ENCODE measurements at places on chromosomes 2 and 18. TPM values are rescaled to one million over a fixed set of nuclear protein-coding genes. Genes with fewer than 3 reads are reported as not detected.

STK39 gene
- total RNA-seq = 18.7 TPM

GRCh38 chr2:26202981-26203490 is 30.1 kb downstream of the GAREM2 start:
- H3K27ac ChIP-seq = no peak overlapping the region
- H3K27me3 ChIP-seq = no peaks in the 10 kb centered on the region
- H3K4me3 ChIP-seq = no peak overlapping the region
- no peak for DNase-seq

GRCh38 chr2:46776687-46777327 is 138.8 kb downstream of the MCFD2 start:
- peaks cover 25% of the 10 kb centered on the region for H3K4me1 ChIP-seq
- H3K27me3 ChIP-seq = no peaks in the 10 kb centered on the region
- no peaks in the 10 kb centered on the region for H3K36me3 ChIP-seq
- no peak overlapping the region for H3K4me3 ChIP-seq

DNA sequence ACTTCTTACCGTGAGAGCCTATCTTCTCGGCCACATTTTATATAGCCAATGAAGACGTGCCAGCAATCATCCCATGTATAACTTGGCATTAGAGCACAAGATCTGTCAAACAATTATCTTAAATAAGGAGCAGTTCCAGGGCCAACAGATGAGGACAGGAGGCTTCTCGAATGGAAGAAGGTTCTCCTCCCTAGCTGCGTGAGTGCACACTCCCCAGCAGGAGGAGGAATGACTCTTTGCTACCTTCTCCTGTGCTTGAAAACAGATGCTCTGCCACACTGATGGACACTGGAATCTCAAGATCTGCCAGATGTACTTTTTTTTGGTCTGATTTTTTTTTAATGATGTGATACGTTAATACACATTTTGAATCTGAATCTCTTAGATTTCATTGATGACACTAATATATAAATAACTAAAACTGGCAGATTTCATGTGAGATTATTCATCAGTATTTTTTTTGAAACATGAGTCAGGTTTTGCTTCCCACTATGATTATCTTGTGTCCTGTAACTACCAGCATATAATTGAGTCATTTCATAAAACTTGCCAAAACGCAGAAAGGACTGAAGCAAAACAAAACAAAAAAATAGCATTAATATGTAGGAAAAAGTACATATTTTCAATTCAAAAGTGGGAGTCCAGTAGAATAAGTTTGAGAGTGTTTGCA is 626 bp upstream of the VIT start:
- no peaks in the 10 kb centered on the region for H3K36me3 ChIP-seq
- no peak overlapping the region for H3K4me3 ChIP-seq
- H3K27ac ChIP-seq = no peak overlapping the region
- no peaks in the 10 kb centered on the region for H3K27me3 ChIP-seq

DNA sequence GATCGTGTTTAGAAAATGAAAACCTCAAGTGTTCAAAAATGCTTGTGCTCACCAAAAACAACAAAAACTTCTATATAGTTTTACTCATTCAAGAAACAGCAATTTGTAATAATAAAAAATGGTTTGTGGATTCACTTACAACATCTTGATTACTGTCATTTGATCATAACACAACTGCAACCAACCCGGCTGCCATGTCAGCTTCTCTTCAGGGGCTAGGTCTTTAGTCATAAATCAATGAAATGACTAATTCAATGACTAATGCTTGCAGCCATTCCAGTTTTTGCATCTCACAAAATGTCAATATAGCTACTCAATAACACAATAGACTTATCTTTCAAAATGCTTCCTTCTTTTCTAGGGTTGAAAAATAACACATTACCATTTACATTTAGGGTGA is 128.0 kb downstream of the OLA1 start:
- peaks cover 5% of the 10 kb centered on the region for H3K36me3 ChIP-seq
- no peaks in the 10 kb centered on the region for H3K27me3 ChIP-seq
- no peak for DNase-seq
- no peak overlapping the region for H3K4me3 ChIP-seq
- no peak overlapping the region for H3K27ac ChIP-seq

DNA sequence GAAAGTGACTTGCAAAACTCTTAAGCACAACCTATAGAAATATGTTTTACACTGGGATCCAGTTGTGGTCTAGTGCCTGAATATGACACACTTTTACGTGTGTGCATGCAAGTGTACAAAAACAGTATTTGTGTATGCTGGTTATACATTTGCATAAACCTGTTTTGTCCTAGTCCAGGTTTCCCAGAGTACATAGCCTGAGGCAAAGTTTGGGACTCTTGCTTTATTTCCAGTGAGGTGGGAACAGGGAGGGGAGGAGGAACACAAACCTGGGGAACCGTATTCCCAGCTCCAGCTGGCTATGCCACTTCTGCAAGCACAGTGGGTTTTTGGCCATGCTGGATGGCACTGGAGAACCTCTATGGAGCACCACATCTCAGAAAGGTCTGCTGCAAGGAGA is 481.1 kb upstream of the HS6ST1 start:
- no peak overlapping the region for H3K27ac ChIP-seq
- peaks cover 24% of the 10 kb centered on the region for H3K4me1 ChIP-seq
- peak; percentile 10 for DNase-seq
- no peaks in the 10 kb centered on the region for H3K36me3 ChIP-seq

SLC4A3 gene
- total RNA-seq = 25.7 TPM

DNA sequence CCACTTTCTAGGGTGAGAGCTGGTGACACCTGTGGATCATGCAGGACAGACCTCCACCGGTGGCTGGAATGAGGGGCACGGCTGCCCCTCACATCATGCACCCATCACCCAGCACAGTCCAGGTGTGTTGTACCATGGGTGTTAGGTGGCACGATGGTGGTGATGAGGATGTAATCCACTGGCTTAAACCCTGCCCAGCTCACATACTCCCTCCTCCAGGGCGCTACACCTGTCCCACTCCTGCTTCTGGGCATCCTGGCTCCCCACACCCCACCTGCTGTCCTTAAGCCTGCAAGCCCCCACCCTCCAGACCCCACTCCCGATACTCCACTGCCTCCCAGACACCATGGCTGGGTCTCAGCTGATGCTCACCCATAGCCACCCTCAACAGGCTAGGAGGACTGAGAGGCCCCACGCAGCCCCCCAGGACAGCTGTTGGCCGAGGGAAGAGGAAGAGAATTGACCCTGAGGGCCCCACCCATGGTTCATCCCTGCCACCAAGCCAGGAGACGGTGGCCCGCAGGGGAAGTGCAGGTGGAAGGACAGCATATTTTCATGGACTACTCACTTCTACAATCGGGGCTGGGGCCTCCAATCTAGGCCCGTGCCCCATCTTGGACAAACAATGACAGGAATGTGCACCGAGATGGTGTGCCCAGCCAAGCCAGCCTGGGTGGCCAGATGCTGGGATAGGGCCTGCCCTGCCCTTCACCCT is 34.3 kb downstream of the MAL start:
- H3K27ac ChIP-seq = no peak overlapping the region
- no peaks in the 10 kb centered on the region for H3K4me1 ChIP-seq
- peaks cover 31% of the 10 kb centered on the region for H3K27me3 ChIP-seq
- no peak for DNase-seq

DNA sequence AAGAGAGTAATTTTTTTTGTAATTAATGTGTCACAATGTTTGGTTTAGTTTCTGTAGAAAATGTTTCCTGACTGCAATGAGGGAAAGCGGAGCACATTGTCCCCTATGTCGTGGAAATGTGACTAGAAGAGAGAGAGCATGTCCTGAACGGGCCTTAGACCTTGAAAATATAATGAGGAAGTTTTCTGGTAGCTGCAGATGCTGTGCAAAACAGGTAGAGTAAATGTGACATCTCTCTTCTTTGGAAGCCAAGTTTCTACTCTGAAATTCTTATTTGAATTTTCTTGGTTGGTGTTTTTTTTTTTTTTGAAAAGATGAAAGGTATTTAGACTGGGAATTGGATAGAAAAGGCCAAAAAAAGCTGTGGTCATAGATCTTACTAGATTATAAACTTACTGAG is 20.0 kb downstream of the RNF138 start:
- no peaks in the 10 kb centered on the region for H3K4me1 ChIP-seq
- no peak for DNase-seq
- no peak overlapping the region for H3K27ac ChIP-seq
